Stimulated activated CD4-positive, alpha-beta T cell treated with anti-CD3 and anti-CD28 coated beads, TNF-alpha, amount 100 ng/mL, for 24 hours (primary cell): ENCODE measurements at places on chromosomes 11 and 22.

DNA sequence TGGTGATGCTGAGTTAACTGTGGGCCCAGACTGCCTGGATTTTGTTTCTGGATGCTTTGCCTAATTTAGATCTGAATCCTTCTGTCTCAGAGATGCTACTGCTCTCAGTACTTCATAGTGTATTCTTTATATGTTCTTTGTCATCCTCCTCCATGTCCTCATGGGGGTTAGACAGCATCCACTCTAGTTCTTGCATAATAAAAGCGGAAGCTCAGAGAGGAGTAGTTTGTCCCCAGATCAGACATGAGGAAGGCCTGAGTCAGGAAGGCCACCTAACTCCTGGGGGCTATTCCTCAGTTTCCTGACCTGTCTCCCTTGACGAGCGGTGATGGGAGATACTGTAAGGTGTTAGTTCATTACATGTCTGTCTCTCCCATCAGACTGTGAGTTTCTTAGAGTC is 90.2 kb downstream of the SCN3B start:
- no peak for DNase-seq

GRCh38 chr11:72908032-72908676 is 93.9 kb downstream of the ATG16L2 start:
- DNase-seq = no peak

DNA sequence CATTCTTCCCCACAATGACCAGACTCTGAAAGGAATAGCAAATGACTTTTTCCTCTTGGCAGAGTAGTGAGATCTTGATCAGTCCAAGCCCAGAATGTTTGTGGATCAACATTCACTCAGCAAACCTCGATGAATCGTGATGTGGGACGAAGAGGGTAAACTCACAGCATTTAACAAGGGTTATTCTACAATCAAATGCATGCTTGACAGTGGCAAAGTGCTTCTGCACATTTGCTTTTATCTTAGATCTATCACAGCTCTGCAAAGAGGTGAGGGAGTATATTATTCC is 31.8 kb downstream of the TMPRSS5 start:
- no peak for DNase-seq

DNA sequence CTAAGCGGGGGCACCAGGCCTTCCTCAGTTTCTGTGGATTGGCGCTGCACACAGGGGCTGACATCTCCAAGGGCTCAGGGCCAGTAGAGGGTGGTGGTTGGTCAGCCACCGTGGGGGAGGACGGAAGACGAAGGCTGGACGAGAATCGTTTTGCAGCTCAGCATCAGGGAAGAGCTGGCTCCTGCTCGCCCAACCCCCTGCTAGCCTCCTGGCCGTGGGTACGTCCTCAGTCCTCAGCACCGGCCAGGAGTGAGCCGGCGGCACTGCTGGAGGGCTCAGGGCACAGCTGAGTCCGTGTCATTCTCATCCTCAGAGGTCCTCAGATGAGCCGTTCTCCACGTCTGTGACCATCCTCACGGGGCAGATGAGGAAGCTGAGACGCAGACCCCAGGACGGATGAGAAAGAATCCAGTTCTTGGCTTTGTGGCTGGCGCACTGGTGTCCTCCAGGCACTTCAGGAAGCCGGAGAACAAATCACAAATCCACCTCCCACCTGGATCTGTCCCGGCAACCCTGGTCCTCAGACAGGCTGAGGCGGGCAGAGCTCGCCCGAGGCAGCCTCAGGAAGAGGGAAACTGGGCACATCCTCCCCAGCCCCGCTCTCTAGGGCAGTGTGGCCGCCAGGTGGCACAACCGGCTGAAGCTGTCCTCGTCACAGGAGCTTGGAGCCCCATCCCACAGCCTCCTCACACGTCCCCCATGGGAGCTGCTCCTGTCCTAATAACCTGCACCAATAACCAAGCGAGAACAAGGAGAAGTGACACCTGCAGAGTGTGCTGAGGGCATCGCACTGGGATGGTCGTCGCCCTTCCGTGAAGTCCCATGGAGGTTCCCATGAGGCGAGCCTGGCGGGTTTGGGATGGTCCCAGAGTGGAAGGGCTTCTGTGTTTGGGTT is 393.7 kb downstream of the BRD1 start:
- DNase-seq = no peak

DNA sequence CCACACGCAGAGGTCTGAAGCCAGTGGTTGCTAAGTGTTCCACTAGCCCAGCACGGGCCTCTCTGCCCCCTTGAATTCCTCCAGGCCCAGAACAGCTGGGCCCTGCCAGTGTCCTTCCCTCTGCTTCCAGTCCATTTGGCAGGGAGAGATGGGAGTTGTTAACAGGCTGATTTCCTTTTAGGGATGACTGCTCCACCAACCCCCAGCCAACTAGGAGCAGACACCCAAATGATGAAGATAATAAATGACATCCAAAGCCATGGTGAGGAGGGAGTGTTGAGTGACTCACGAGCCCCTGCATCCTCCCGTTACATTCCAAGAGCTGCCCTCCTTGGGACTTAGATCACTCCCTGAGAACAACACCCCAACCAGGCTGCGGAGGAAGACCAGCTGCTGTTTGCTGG is 20.6 kb downstream of the PARVA start:
- no peak for DNase-seq

GRCh38 chr11:15258433-15259165 is 143.9 kb downstream of the INSC start:
- DNase-seq = no peak

DNA sequence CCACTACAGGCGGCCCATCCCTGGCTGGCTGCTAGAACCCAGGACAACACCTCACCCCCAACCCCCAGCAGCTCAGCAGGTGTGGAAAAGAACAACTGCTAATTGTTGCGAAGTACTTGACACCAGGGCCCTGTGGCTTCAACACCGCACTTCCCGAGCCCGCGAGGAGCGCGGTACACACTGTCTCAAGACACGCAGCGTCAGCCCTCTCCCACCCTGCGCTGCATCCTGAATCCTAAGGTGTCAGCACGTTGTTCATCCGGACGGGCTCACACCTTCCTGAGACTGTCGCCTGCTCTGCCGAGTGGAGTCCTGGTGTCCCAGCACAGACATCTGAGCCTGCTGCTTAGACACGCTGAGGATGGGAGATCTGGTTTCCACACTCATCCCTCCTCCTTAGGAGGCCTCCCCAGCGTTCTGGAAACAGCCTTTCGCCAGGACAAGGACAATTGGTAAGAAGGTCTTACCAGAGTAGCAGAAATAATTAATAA is 1336.2 kb downstream of the BRD1 start:
- DNase-seq = no peak

GRCh38 chr11:128766591-128767081 is 72.8 kb downstream of the FLI1 start:
- no peak for DNase-seq

DNA sequence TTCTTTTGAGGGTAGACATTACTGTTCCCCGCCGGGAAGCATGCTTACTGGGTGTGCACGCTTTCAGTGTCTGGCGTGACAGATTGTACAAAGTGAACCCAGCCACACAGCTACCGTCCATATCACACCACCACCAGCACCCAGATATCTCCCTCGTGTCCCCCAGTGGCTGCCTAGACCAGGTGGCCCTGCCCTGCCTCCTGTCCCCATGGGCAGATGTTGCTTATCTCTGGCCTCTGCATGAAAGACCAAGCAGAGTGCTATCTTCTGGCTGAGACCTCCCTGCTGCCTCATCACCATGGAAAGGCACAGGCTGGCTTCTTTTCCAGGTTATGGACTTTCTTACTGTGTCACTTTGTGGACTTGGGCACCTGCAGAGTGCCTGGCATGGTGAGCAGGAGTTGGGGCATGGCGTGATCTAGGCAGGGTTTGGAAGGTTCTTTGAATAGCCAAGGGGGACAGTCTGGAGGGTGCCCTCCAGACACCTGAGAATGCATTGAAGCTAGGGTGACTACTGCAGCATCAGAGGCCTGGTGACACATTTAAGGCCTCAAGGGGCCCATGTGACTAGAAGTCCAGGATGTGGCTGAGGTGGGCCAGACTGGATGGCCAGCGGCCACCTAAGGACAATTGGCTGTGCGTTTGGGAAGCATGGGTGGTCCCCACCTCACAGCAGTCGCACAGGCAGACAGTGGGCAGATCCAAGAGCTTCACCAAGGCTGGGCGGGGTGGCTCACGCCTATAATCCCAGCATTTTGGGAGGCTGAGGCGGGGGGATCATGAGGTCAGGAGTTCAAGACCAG is 4.7 kb downstream of the TANGO2 start:
- DNase-seq = no peak

DNA sequence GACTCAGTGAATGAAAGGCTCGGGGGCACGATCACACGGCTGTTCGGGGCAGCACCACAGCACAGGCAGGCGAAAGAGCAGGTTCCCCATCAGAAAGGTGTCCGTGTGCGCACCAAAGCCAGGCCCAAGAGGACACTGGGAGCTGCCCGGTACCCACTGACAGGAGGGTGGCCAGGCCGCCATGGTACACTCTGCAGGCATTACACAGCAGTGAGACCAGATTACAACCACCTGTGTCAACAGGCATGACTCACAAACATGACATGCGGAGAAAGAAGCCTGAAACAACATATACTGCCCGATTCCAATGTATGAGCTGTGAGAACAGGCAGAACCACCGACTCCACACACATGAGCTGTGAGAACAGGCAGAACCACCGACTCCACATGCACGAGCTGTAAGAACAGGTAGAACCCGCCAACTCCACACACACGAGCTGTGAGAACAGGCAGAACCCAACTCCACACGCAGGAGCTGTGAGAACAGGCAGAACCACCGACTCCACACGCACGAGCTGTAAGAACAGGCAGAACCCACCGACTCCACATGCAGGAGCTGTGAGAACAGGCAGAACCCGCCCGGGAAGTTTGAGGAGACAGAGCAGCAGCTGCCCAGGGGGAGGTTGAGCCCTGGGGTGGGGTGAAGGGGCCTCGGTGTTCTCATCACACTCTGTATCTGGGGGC is 32.6 kb downstream of the KIAA0930 start:
- DNase-seq = no peak

- DNase-seq = no peak
Measured at GRCh38 chr11:28505232-28505631, 397.0 kb downstream of the METTL15 start.

- DNase-seq = no peak
Measured at GRCh38 chr11:119188887-119189286, 3.6 kb downstream of the NHERF4 start.

DNA sequence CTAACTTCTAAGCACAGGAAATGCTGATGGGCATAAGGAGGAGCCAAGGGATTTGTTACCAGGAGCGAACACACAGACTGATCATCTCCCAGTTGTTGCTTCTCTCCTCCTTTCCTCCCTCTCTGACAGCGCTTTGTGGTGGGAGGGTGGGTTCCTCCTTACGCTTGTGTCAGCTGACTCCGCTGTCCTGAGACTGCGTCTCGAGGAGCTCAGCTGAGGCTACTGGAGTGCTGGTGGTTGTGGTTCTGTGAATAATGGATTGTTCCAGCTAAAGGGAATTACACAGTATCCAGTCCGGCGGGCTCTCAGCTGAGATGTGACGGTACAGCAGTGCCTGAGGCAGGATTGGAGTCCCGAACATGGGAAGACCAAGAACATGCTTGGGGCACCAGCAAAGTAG is 113.4 kb downstream of the CTNND1 start:
- no peak for DNase-seq

DNA sequence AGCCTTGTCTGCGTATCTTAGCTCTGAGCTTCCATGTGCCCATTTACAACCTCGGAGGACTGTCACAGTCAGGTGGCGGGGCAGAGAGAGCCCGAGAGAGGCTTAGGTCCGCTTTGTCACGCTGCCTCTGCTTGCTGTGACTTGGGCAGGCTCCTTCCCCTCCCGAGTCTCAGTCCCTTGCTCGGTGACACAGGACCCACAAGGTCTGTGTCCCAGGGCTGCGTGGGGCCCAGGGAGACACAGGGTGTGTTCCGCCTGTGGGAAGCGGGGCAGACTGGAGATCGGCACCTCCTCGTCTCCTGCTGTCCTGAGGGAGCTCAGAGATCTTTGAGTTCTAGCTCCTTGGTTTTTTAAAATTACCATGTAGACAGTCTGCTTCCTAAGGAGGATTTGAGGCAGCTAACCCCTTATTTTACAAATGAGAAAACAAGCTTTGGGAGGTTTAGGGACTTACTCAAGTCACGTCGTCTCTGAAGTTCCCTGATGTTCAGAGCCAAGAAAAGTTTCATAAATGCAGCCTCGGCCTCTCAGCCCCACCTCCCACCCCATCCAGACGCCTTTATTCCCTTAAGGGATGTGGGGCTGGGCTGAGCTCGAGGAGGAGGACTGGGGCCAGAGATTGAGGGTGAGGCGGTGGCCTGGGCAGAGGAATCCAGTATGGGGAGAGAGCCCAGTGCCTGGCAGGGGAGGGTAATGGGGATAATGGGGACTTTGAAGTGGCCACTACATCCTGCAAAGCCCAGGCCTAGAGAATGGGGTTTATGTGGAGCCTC is 103.6 kb downstream of the NECTIN1 start:
- no peak for DNase-seq

DNA sequence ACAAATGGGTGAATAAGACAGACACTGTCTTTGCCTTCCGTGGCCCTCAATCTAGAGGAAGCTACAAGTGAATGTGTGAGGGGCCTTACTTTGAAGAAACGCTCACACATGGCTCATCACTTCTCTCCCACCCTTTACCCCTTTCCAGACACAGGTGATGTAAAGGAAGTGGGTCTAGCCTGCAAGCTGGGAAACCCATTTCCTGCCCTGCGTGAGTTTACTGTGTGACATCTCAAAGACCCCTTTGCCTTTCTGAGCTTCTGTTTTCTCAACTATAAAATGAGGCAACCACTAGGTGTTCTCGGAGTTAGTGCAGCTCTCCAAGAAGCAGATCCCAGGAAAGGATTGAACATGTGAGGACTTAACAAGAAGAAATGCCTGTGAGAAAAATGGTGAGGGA is 43.1 kb upstream of the LMO2 start:
- DNase-seq = no peak

- DNase-seq = peak; percentile 58
Measured at GRCh38 chr22:46563381-46564083, 26.1 kb upstream of the CELSR1 start.

GRCh38 chr11:44595964-44596381 is 30.5 kb downstream of the CD82 start:
- DNase-seq = no peak

DNA sequence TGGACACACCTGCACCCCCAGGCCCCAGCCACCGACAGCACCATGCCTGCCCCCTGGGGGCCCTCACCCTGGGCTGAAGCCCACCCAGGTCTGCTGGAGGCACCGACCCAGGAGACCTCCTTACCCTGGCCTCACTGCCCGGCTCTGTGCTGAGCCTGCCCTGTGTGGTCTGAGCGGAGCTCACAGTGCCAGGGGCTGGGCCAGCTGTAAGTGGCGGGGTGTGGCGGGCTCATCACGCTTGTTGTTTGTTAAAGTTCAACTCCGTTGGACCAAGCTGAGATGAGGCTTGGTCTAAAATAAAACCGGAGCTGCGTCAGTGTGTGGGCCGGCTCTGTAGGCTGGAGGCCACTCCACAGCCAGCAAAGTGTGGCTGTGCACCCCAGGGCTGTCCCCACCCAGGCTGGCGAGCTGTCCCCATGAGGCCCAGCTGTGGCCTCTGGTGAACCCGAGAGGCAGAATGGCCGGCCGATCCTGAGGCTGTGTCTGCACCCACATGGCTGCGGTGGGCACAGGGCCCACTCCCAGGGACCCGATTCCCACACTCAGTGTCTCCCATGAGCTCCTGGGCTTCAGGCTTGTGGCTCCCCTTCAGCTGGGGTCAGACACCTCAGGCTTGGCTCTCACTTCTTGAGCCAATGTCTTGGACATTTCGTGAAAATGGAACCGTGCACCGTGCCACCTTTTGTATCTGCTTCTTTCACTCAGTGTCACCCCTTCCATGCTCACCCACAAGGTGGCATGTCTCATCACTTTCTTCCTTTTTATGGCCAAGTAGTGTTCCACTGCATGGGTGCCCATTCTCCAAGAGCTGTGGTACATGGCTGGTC is 137.9 kb downstream of the CTTN start:
- DNase-seq = no peak

- no peak for DNase-seq
Measured at GRCh38 chr11:115391598-115391997, 112.6 kb downstream of the CADM1 start.
